K562 (cell line): ENCODE measurements at places on chromosomes 2 and 18. TPM values are rescaled to one million over a fixed set of nuclear protein-coding genes. Genes with fewer than 3 reads are reported as not detected.
A peak's percentile ranks its signal among the peaks of the same experiment; 100 is the strongest.

The CHRND gene
- not detected in 2 replicates for total RNA-seq

The SPAST gene
- 25.2 and 25.8 TPM in 2 replicates for total RNA-seq

The PCGF1 gene
- 27.3 and 33.6 TPM in 2 replicates for total RNA-seq

The HS6ST1 gene
- total RNA-seq: 7.3 and 7.4 TPM in 2 replicates

The C2orf80 gene
- total RNA-seq: not detected in 2 replicates

The ANXA4 gene
- total RNA-seq: 11.8 and 12.7 TPM in 2 replicates

The HOXD1 gene
- total RNA-seq: not detected in 2 replicates

GRCh38 chr2:42762823-42763804 is 821 bp downstream of the OXER1 start:
- no peak for DNase-seq

- DNase-seq: no peak
These were observed 153.5 kb downstream of the ICOS start for GRCh38 chr2:204090021-204090420.

GRCh38 chr2:10781746-10782145 is 30.8 kb downstream of the PDIA6 start:
- DNase-seq: no peak

- DNase-seq: no peak
These were observed 361.0 kb upstream of the NT5C1B start for GRCh38 chr2:18950361-18950851.

GRCh38 chr2:223041527-223042109 is 10.4 kb upstream of the KCNE4 start:
- DNase-seq: peak; percentile 66

DNA sequence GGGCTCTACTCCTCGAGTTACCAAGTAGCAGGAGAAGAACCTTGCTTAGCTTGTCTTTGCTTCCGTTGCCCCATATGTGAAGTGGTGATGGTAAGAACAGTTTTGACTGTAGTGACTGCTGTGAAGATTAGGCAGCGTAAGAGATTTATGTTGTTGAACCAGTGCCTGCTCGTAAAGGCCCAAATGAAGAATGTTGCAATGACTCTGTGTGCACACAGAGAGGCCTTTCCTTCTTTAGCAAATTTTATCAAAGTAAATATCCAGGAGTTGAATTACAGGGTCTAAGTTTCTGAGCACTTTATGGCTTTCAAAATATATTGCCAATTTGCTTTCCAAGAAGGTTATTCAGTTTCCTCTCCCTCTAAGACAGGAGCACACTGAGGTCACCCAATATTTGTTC is 14.5 kb downstream of the NTSR2 start:
- DNase-seq: no peak

DNA sequence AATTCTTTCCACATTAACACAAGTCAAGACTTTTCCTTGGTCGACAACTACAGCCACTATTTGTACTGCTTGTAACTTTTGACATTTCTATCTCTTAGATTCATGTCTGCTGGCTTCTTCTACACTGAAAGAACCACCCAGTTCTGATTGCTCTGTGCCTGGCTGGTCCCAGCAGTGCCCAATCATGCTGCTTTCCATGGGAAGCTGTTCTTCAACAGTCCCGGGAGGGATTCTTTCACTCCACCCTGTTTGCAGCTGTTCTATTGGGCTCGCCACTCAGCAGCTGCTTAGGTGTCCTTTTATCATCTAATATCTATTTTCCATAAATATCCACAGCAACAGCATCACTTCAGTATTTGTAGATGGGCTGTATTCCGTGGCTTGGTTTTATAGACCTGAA is 471.1 kb upstream of the SMIM21 start:
- DNase-seq: no peak

GRCh38 chr18:69002233-69002632 is 204.4 kb downstream of the CCDC102B start:
- no peak for DNase-seq

DNA sequence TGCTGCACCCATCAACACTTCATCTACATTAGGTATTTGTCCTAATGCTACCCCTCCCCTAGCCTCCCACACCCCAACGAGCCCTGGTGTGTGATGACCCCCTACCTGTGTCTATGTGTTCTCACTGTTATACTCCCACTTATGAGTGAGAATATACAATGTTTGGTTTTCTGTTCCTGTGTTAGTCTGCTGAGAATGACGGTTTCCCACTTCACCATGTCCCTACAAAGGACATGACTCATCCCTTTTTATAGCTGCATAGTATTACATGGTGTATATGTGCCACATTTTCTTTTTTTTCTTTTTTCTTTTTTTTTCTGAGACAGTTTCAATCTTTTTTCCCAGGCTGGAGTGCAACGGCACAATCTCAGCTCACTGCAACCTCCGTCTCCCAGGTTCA is 284.1 kb upstream of the CYP26B1 start:
- DNase-seq: no peak

GRCh38 chr2:109255654-109256053 is 126.6 kb downstream of the SH3RF3 start:
- DNase-seq: no peak

DNA sequence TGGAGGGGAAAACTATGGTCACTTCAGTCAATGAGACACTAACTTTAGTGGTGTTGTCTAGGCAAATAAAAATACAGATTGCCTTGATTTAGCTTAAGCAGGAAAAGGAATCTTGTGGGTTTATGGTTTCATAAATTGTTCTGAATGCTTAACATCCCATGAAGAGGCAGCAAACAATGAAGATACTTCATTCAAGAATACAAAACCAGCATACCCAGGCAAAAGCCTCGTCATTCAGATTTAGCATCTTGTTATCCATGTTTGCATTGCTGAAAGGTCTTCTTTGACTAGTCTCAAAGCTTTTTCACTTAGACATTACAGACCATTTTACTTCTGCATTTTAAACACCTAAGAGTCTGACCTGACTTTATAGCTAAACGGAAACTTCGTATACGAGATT is 272.7 kb upstream of the FSHR start:
- no peak for DNase-seq

DNA sequence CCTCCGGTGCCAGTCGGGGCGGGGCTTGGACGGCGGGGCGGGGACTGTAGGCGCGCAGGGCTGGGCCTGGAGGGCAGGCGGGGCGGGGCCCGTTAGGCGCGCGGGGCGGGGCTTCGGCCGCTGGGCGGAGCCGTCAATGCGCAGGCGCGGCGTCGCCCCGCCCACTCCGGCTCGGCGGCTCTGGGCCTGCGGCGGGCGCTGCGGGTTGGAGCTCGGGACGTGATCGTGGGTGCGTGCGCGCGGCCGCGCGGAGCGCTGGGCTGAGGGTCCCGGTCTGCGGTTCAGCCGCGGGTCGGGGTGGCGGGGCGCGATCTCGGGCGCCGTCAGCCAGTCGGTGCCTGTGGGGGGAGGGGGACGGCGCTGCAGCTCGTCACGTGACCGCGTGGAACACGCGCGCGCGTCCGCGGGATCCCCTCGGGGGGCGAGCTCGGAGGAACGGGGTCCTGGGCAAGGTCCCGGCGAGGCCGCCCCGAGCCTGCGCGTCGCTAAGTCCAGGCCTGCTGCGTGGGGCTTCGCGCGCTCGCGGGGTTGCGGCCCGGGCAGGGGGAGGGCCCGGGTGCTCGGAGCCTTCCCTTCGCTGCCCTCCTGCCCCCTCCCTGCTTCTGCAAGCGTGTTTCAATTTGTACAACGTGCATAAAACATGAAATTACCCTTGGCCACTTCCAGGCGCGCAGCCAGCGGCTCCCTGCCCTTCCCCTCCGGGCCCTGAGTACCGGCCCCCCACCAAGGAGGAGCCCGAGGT is at the start of gene D2HGDH:
Gene D2HGDH (plus strand): TSS at position 164 of the 742 bp plus-strand sequence. CDS start 595 bp downstream, outside the sequence.
- DNase-seq: peak; percentile 90
